MG63 (cell line): ENCODE measurements at places on chromosomes 4 and X. TPM values are rescaled to one million over a fixed set of nuclear protein-coding genes. Genes with fewer than 3 reads are reported as not detected.

DNA sequence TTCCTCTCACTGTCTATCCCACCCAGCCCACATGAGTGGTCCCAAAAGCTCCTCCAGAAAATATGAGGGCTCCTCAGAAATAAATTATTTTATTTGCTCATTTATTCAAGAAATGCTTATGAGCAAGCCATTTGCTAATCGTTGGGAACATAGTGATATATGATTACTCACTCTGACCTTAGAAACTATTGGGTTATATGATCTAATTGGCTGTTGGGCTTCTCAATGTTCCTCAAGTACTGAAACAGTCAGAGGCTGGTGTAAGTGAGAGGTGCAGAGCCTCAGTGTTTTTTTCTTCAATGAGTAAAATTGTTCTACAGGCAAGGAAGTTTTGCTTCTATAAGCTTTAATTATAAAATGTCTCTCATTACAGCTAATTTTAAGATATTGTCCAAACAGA is 893.8 kb upstream of the INTU start:
- no peak for DNase-seq

GRCh38 chr4:54723820-54724219 is 66.1 kb downstream of the KIT start:
- no peak for DNase-seq

ARMCX6 gene
- 38.8 and 53.5 TPM in 2 replicates for total RNA-seq

GRCh38 chr4:46491455-46491854 is 101.5 kb upstream of the GABRA2 start:
- DNase-seq, result no peak

ABCD1 gene
- 24.3 and 28.8 TPM in 2 replicates for total RNA-seq

UGT2B15 gene
- not detected in 2 replicates for total RNA-seq
